Activated T-cell treated with anti-CD3 and anti-CD28 coated beads, Interleukin-2, amount 50 U/mL, for 72 hours (primary cell): ENCODE measurements at places on chromosomes 2 and 18. TPM values are rescaled to one million over a fixed set of nuclear protein-coding genes. Genes with fewer than 3 reads are reported as not detected.

DNA sequence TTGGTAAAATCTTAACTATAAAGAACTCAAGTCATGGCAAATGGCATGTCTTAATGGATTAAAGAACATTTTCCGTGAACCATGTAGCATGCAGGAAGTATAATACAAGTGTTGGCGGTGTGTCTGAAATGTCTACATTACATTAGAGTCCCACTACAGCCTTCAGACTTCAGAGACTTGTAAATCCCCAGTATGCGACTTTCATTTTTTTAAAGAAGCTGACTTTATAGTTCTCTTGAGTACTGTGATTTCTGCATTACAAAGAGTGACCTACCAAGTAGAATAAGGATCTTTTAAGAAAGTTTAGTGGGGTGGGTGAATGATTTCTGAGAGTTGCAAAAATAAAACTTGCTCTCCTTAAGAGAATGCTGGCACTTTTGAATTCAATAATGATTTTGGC, 140.7 kb upstream of the FN1 start:
- H3K4me1 ChIP-seq: no peaks in the 10 kb centered on the region
- peaks cover 5% of the 10 kb centered on the region for H3K27me3 ChIP-seq
- DNase-seq: no peak

GRCh38 chr2:222290736-222291484, 7.9 kb downstream of the PAX3 start:
- peaks cover 93% of the 10 kb centered on the region for H3K27me3 ChIP-seq
- no peak overlapping the region for H3K4me3 ChIP-seq
- DNase-seq: no peak
- peaks cover 26% of the 10 kb centered on the region for H3K4me1 ChIP-seq
- H3K27ac ChIP-seq: no peak overlapping the region

GRCh38 chr2:18309627-18310026, 250.8 kb downstream of the RDH14 start:
- H3K36me3 ChIP-seq: peaks cover 3% of the 10 kb centered on the region
- H3K27ac ChIP-seq: no peak overlapping the region
- no peaks in the 10 kb centered on the region for H3K27me3 ChIP-seq
- H3K4me1 ChIP-seq: no peaks in the 10 kb centered on the region
- H3K4me3 ChIP-seq: no peak overlapping the region

DNA sequence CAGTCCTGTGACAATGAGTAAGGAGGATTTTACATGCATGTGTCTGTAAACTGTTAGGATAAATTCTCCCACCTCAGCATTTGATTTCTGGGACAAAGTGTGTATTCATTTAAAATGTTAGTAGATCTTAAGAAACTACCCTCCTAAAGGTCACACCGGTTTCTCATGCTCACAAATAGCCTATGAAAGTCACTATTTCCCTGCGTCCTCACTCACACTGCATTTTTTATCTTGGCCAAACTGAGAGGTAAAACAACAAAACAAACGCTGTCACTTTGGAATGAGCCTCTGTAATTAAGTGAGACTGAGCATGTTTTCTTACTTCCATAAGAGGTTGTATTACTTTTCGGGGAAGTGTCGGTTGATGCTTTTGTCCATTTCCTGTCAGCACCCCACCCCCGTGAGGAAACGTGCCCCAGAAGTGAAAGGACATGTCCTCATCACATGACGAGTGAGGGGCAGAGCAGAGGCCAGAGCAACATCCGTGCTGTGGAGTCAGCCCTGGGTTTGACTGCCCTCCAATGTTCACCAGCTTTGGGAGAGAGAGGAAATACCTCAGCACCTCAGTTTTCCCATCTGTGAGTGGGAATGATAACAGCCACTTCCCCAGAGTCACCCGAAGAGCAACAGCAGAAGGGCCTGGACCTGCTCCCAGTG, 3.1 kb downstream of the GYPC start:
- peaks cover 77% of the 10 kb centered on the region for H3K4me1 ChIP-seq
- peak overlapping the region; percentile 96 for H3K4me3 ChIP-seq
- no peaks in the 10 kb centered on the region for H3K27me3 ChIP-seq
- peak overlapping the region; percentile 100 for H3K27ac ChIP-seq

GRCh38 chr2:129798301-129798581, 181.2 kb upstream of the RAB6C start:
- no peak for DNase-seq
- H3K4me1 ChIP-seq: no peaks in the 10 kb centered on the region
- peaks cover 10% of the 10 kb centered on the region for H3K27me3 ChIP-seq
- H3K36me3 ChIP-seq: no peaks in the 10 kb centered on the region

DNA sequence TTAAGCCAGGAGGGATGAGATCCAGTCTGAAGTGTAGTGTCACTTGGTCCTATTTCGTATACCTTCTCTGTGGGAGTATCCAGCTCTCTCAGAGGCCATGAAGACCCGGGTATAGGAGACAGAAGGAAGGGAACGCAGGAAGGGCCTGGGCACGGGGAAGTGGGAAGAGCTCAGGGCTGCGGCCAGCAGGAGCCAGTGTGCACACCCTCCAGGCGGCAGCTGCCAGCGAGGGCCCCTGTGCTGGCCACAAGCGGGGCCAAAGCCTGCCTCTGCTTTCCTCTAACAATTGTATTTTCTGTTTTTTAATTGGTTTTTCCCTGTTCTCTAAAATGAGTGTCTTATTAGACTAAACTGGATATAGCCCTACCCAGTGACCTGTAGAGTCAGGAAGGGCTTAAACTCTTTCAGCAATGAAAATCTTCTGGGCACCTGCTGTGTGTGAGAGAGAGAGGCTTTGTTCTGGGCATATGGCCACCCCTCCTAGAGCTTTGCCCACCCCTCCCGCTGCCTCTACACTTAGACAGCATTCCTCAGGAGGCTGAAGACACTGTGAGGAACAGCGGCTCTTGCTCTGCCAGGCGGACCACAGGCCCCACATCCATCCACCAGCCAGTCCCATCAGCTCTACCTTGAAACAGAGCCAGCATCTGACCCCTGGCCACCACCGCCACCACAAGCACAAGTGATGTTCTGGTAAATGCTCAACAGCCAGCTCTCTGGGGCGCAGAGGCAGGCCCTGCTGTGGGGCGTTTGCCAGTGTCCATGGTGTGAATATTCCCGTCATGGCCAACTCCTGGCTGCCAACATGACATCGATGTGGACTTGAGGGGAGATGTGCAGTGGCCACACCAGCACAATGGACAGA, 9.5 kb downstream of the GPR17 start:
- no peak for DNase-seq
- no peak overlapping the region for H3K4me3 ChIP-seq
- no peaks in the 10 kb centered on the region for H3K27me3 ChIP-seq
- no peaks in the 10 kb centered on the region for H3K4me1 ChIP-seq

DNA sequence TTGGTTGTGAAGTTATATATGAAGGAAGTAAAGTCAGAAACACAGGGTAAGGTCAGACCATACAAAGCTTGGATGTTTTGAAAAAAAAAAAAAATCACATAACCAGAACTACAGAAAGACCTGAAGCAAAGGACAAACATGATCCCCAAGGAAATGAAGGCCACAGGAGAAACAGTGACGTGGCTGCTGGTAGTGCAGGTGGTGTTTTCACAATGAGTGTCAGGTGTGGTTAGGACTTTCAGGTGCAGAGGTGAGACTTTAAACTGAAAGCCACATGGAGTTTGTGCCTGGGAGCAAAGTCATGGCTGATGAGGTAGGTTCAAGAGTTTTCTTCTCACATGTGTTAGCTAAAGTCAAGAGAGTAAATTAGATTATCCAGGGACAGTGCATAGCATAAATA, 270.7 kb downstream of the PIEZO2 start:
- H3K4me1 ChIP-seq: no peaks in the 10 kb centered on the region
- no peak overlapping the region for H3K27ac ChIP-seq
- no peak for DNase-seq
- peaks cover 24% of the 10 kb centered on the region for H3K27me3 ChIP-seq

DNA sequence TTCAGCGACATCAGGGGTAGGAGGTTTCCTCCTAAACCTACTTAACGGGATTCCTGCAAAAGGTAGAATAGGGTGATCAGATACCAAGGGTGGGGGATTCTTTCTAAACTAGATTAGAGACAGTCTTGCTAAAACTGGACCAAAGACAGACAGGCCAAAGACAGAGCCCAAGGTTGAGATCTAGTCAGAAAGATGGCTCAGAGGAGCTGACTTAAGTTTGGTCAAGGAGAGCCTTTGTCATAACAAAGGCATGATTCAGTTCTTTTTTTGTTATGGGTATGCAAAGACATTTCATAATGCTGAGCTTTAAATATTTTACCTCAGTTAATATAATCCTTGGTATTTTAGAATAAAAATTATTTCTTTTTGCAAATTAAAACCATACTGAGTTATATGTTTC, 17.8 kb upstream of the GPR75 start:
- peaks cover 7% of the 10 kb centered on the region for H3K4me1 ChIP-seq
- no peak overlapping the region for H3K27ac ChIP-seq
- no peaks in the 10 kb centered on the region for H3K36me3 ChIP-seq
- H3K4me3 ChIP-seq: no peak overlapping the region
- H3K27me3 ChIP-seq: no peaks in the 10 kb centered on the region
- DNase-seq: no peak

GRCh38 chr2:139917690-139918384, 1137.6 kb upstream of the NXPH2 start:
- H3K27me3 ChIP-seq: no peaks in the 10 kb centered on the region
- H3K4me1 ChIP-seq: no peaks in the 10 kb centered on the region
- DNase-seq: no peak
- no peak overlapping the region for H3K27ac ChIP-seq

- peaks cover 2% of the 10 kb centered on the region for H3K36me3 ChIP-seq
- H3K27me3 ChIP-seq: no peaks in the 10 kb centered on the region
- DNase-seq: no peak
Measured at GRCh38 chr2:12514631-12515437, 201.9 kb upstream of the TRIB2 start.

GRCh38 chr2:148917431-148917830, 42.4 kb downstream of the KIF5C start:
- peak; percentile 29 for DNase-seq
- peaks cover 16% of the 10 kb centered on the region for H3K4me1 ChIP-seq
- H3K27ac ChIP-seq: no peak overlapping the region
- peak overlapping the region; percentile 23 for H3K4me3 ChIP-seq
- H3K27me3 ChIP-seq: no peaks in the 10 kb centered on the region

- H3K4me3 ChIP-seq: no peak overlapping the region
- H3K27me3 ChIP-seq: no peaks in the 10 kb centered on the region
- H3K27ac ChIP-seq: no peak overlapping the region
- peaks cover 23% of the 10 kb centered on the region for H3K4me1 ChIP-seq
- H3K36me3 ChIP-seq: no peaks in the 10 kb centered on the region
Measured at GRCh38 chr2:12261986-12262680, 454.6 kb upstream of the TRIB2 start.

GRCh38 chr2:209331291-209331844, 92.5 kb upstream of the MAP2 start:
- no peak overlapping the region for H3K27ac ChIP-seq
- no peak overlapping the region for H3K4me3 ChIP-seq
- H3K4me1 ChIP-seq: no peaks in the 10 kb centered on the region
- H3K27me3 ChIP-seq: no peaks in the 10 kb centered on the region
- no peak for DNase-seq

- no peaks in the 10 kb centered on the region for H3K27me3 ChIP-seq
- H3K36me3 ChIP-seq: peaks cover 17% of the 10 kb centered on the region
- DNase-seq: no peak
- H3K4me3 ChIP-seq: no peak overlapping the region
- peaks cover 6% of the 10 kb centered on the region for H3K4me1 ChIP-seq
- H3K27ac ChIP-seq: no peak overlapping the region
Measured at GRCh38 chr2:9467687-9468086, 6.7 kb upstream of the IAH1 start.

GRCh38 chr18:77271576-77272481, 22.2 kb downstream of the GALR1 start:
- no peaks in the 10 kb centered on the region for H3K36me3 ChIP-seq
- H3K4me1 ChIP-seq: no peaks in the 10 kb centered on the region
- no peak for DNase-seq
- no peak overlapping the region for H3K4me3 ChIP-seq
- H3K27ac ChIP-seq: no peak overlapping the region

- no peaks in the 10 kb centered on the region for H3K27me3 ChIP-seq
- H3K36me3 ChIP-seq: no peaks in the 10 kb centered on the region
- H3K4me1 ChIP-seq: no peaks in the 10 kb centered on the region
- H3K27ac ChIP-seq: no peak overlapping the region
- no peak overlapping the region for H3K4me3 ChIP-seq
- no peak for DNase-seq
Measured at GRCh38 chr2:153622285-153622684, 143.7 kb upstream of the RPRM start.

DNA sequence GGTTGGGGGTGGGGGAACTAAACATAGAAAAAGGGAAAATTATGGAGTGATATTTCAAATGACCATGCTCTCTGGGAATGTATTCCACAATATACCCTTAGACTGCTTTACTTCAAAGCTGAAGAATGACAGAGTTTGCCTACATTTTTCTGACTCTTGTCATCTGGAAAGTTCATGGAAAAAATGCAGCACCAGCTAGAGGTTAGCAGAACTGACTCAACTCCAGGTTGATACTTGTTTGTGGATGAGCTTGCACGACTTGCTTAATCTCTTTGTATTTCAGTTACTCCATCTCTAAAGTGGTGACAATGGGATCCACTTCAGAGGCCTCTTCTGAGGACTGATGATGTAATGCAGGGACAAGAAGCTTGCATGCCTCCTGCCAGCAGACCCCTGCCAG, 824.0 kb upstream of the ID2 start:
- DNase-seq: no peak
- no peak overlapping the region for H3K27ac ChIP-seq
- peaks cover 37% of the 10 kb centered on the region for H3K4me1 ChIP-seq
- no peak overlapping the region for H3K4me3 ChIP-seq

DNA sequence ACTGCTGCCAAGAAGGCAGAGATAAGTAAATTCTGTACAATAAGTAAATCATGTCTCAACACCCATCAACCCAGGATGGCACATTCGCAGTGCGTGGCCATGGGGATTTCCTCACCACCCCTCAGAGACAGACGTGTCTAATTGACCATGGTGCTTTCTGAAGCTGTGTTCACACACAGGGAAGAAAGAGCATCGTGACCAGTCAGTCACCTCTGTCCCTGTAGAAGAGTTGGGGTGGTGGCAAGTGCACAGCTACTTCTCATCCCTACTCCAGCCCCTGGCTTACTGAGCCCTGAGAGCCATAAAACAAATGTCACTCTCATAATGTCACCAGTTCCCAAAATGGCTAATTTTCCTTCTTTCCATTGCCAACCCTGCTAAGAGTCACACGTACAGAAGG, 31.3 kb upstream of the MLPH start:
- H3K27me3 ChIP-seq: no peaks in the 10 kb centered on the region
- no peak overlapping the region for H3K27ac ChIP-seq
- DNase-seq: no peak
- peaks cover 53% of the 10 kb centered on the region for H3K4me1 ChIP-seq
- peaks cover 12% of the 10 kb centered on the region for H3K36me3 ChIP-seq

Gene REG3A
- not detected for total RNA-seq

Gene FOXI3
- not detected for total RNA-seq

Gene KIAA2012
- total RNA-seq: not detected

Gene DCDC2C
- not detected for total RNA-seq

Gene OTOS
- total RNA-seq: not detected

Gene CCNYL1
- total RNA-seq: 7.0 TPM

Gene THSD7B
- total RNA-seq: 0.19 TPM

Gene UGT1A4
- total RNA-seq: not detected

Gene MALL
- 0.17 TPM for total RNA-seq

Gene IL36A
- total RNA-seq: not detected

Gene LPIN2
- 101 TPM for total RNA-seq

Gene CCDC138
- 11.7 TPM for total RNA-seq

Gene SCG2
- not detected for total RNA-seq

Gene PCARE
- total RNA-seq: not detected

Gene MGAT4A
- 108 TPM for total RNA-seq

Gene ARID5A
- 424 TPM for total RNA-seq

Gene SCYGR4
- not detected for total RNA-seq
